ENCODE measurements at places on chromosomes 13 and 19. TPM values are rescaled to one million over a fixed set of nuclear protein-coding genes. Genes with fewer than 3 reads are reported as not detected.

GRCh38 chr13:48151363-48152161, 56.7 kb upstream of the MED4 start:
- DNase-seq, result no peak

DNA sequence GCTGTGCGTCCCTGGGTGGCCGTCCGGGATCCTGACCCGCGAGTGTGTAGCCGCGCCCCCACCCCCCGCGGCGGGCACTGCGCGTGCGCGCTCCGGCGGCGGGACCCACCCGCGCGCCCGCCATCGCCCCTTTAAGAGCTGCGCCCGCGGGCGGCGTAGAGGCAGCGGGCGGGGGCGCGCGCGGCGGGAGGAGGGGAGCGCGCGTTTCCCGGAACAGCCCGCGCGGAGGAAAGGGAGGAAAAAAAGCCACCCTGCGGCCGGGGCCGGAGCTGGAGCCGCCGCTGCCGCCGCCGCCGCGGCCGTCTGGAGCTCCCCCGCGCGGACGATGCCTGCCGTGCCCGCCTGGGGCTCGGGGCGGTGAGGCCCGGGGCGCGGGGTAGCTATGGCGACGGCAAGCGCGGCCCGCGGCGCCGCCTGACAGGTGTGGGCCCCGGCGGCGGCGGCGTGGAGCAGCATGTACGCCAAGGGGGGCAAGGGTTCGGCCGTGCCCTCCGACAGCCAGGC, at the start of gene SSBP4:
TSS of gene SSBP4 (plus strand) at position 204 of the 504 bp plus-strand sequence. CDS start at position 455, 251 bp downstream.
- DNase-seq, result peak; percentile 88

Gene DUS3L
- 53.0 TPM for total RNA-seq

GRCh38 chr13:60288569-60288968, 108.5 kb upstream of the TDRD3 start:
- no peak for DNase-seq

Gene FGF22
- total RNA-seq, result 2.8 TPM

DNA sequence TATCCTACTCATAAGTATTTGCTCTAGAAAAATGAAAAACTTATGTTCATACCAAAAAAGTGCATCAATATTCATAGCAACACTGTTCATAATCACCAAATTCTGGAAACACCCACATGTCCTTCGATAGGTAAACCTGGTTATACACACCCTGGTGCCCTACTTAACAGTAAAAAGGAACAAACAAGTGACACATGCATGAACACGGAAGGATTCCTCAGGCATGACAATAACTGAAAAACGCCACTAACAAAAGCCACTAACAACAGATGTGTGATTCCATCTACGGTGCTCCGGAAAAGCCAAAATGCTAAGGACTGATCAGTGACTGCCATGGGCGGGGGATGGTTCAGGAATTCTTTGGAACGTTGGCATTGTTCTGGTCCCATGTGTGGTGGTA, 65.5 kb downstream of the STK24 start:
- no peak for DNase-seq

Measured in GM23338 (cell line).